ENCODE measurements at places on chromosomes 5 and 9.

- no peak for DNase-seq
Observed at GRCh38 chr9:96399325-96399633, 15.8 kb upstream of the SLC35D2 start.

GRCh38 chr9:94921092-94921471, 194.6 kb downstream of the AOPEP start:
- peak; percentile 81 for DNase-seq

DNA sequence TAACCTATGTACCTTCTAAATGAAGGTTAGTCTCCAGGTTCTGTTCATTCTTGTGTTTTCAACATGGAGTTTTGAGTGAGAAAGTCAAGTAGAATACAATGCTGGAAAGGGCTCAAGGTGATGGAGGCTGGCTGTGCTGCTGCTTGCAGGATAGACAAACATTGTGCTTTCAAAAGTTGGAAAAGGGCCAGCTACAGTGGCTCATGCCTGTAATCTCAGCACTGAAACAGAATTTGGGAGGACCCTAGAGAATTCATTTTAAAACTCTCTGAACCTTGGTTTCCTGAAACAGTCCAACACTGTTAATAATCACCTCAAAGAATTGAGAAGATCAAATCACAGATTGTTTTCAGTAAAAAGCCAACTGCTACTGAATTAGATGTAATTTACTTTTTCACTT, 15.4 kb upstream of the IARS1 start:
- peak; percentile 64 for DNase-seq

DNA sequence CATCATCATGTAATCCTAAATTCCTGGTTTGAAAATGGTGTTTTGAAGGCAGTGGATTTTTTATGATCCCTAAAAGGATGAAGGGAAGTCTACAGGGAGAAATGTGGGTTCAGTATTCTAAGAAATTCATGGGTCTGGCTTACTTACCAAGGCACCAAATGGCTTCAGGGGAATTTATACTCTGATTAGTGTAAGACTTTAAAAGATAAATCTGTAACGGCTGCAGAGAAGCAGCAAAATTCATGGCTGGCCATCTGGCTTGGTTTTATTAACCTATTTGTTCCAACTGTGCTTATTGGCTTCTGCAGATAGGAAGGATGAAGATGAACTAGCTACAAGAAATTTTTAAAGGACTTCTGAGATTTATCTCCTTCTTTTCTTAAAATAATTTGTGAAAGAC, 222.8 kb downstream of the TENT4A start:
- no peak for DNase-seq
